HepG2 (cell line): ENCODE measurements at places on chromosomes 1 and 21.

DNA sequence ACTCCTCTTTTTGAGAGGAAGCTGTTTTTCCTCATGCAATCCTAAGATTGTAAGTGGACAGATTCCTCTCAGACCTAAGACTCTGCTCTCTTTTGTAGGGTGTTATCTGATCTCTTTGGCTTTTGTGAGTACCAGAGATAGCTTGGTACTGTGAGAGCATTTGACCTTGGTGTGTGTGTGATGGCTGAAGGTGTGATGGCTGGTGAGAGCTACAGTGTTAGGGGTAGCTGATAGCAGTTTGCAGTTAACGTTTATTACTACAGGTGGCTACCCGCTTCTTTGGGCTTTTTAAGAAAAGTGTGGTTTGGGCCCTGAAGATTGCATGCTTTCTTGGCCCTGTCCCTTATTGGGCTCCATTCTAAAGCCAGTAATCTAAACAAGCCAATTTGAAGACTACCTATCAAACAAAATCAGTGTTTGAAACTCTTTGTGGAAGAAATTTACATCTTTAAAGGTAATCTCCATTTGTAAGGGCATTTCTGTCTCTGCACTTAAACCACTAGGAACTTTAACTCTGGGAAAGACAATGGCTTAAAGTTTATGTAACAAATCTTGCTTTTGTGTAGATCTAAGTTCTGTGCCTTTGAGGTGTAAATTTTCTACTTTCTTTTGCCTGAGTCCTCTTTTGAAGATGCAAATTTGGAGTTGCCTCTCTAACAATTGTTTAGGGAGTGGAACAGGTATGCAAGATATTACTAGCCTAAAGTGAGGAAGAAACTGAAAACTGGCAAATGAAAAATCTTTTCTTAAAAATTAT lies 85.3 kb upstream of the SERBP1 start:
- DNase-seq, result no peak

DNA sequence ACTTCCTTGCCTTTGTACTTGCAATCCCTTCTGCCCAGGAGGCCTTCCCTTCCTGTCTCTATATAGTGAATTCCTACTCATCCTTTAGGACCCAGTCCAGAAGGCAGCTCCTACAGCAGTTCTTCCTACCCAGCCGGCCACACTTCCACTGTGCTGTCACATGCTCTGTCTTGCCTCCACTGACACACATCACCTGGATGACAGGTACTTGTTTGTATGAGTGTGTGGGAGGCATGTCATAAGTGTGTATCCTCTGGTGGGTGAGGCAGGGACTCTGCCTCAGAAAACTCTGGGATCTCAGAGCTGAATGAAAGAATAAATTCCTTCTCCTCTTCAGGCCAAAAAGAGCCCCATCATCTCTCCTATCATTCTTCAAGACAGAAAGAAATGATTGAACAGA lies 5.1 kb upstream of the OSCP1 start:
- no peak for DNase-seq

DNA sequence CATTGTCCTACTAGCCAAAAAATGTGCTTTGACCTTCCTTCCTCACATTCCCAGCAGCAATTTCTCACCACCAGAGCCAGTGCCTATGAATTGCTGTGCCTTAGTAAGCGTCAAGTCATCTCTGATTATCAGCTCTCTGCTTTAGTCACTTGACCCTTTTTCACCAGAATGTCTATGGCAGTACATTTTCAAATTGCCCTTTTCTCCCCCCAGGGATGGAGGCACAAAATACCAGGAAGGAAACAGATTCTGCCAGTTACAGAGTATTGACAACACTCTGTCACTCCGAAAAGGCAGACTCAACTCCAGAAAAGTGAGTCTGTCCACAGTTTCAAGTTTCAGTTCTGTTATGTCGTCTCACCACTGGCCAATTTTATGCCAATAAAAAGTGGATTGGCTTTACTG lies 167.4 kb downstream of the TNFSF18 start:
- DNase-seq, result no peak

GRCh38 chr1:232589812-232590743 lies 39.9 kb downstream of the SIPA1L2 start:
- DNase-seq, result no peak

DNA sequence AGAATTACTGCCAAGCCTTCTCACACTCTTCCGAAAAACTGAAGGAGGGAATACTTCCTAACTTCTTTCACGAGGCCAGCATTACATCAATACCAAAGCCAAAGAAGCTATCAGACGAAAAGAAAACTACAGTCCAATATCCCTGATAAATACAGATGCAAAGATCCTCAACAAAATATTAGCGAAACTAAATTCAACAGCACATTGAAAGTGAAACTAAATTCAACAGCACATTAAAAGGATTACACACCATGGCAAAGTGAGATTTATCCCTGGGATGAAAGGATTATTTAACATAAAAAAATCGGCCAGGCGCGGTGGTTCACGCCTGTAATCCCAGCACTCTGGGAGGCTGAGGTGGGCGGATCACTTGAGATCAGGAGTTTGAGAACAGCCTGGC lies 176.8 kb downstream of the FAF1 start:
- no peak for DNase-seq

DNA sequence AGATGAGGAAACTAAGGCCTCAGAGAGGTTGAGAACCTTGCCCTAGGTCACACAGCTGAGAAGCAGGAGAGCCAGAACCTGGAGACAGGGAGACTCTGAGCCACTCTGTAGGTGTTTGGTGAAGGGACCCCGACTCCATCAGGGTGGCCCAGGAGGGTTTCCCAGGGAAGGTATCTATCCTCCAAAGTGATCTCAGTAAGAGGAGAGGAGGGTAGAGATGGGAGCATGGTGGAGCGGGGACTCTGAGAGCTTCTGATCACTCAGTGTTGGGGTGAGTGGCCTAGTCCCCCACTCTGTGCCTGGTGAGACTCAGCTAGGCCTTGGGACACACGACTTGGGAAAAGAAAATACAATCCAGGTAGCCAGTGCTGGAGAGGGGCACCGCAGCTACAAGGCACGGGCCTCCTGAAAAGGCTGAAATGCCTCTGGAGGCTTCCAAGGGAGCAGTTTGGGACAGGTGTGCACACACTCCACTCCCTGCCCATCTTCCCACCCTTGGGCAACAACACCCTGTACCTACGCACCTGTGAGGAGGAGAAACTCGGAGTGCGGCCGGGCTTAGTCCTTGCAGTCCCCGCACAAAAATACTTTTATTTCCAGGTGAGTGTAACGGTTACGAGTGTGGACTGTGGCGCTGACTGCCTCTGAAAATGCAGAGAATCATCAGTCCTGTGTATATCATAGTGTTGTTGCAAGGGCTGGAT lies 80.8 kb downstream of the CAMK2N1 start:
- DNase-seq, result no peak

DNA sequence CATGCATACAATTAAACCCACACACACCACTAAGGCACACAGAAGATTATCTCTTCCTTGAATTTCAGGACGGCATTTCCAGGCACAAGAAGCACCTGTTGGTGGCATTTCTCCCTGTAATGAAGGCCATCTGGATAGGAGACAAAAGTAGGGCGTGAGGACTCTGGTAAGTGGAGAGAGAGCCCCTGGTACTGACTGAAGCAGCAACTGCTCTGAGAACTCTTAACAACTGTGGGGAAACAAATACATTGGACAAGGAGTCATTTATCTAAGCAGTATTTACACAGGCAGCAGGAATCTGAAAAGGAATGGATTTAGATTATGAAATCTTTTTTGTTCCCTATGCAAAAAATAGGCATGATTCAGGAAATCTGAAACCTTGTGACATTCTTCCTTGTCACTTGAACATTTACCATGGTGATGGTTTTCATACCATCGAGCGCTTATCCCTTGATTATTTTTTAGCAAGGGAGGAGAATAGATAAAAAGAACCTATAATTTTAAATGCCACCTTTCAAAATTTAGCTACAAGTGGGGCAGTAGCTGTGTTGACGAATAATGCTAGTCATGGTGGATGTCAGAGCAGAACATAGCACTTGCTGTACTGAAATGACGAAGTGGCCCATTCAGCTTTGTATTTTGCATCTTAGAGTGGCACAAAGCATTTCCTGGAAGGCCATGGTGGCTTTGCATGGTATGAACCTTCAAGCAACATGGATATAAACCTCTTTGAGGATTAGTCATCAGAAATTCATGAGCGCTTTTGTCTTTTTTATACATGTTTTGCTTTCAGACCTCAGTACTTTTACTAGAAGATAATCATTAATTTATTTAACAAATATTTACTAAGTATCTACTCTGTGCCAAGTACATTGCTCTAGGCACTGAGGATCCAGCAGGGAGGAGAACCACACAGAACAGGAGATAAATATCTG lies 362.0 kb downstream of the ADGRL2 start:
- DNase-seq, result no peak

DNA sequence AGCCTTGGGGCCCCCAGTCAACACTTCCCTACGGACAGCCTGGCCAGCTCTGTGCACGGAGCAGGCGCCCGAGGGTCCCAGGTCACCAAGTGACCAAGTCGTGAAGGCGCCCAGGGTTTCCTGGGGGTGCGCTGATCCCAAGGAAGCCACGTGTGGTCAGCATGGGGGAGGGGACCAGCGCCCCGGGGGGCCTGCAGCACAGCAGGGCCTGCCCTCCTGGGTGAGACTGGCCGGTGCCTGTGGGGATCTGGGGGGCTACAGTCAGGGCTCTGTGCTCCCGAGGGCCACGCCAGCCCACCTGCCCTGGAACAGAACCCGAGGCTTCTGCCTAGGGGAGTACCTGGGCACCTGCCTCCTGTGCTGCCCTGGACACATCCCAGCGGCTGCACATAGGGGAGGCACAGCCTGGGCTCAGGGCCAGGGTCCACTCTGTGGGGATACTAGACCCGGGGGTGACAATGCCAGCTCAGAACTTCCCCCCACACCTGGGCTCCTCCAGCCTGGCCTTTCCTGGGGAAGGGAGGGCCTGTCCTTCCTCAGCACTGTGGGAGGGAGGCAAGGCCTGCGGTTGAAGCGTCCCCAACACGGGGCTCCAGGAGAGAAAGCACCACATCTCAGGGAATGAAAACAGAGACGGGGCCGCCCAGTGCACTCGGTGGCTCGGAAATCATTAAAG lies 6.2 kb upstream of the POFUT2 start:
- DNase-seq, result no peak

DNA sequence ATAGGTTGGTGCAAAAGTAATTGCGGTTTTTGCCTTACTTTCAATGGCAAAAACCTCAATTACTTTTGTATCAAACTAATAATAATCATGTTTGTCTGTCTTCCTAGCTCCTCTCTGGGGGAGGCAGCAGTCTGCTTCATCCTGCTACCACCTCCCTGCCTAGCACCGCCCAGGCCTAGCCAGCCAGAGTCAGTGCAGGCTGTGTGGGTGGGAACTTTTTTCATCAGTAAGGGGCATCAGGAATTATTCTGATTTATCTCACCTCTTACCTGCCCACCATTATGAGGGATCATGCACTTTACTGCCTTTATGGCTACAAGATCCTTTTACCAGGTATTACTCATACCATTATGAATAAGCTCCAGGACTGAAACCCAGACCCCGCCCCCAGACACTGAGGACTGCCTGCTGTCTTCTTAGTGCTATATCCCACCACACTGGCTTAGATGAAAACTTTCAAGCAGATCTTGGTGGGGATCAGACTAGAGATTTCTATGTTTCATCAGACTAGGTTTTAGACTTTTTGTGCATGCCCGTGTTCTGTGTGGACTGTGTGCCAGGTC lies 116.4 kb downstream of the PBX1 start:
- DNase-seq, result no peak
